Lung (tissue), 17 donors: ENCODE measurements at places on chromosomes 7 and 10. TPM values are rescaled to one million over a fixed set of nuclear protein-coding genes. Genes with fewer than 3 reads are reported as not detected.

The UBTD1 gene
- 26.3 TPM for total RNA-seq

The RNF133 gene
- total RNA-seq: 9.1 TPM

The ACSM6 gene
- total RNA-seq: not detected

The PRLHR gene
- not detected for total RNA-seq

The BLNK gene
- total RNA-seq: 7.8 TPM

The CUEDC2 gene
- 46.0 TPM for total RNA-seq

The CALHM1 gene
- total RNA-seq: not detected

The TSPAN12 gene
- total RNA-seq: 21.1 TPM

The H2BK1 gene
- total RNA-seq: 0.52 TPM

The BAIAP2L1 gene
- 24.7 TPM for total RNA-seq

The HOXA6 gene
- 4.7 TPM for total RNA-seq

- DNase-seq: no peak
- H3K4me1 ChIP-seq: no peaks in the 10 kb centered on the region
- H3K27me3 ChIP-seq: no peaks in the 10 kb centered on the region
- H3K36me3 ChIP-seq: no peaks in the 10 kb centered on the region
- H3K4me3 ChIP-seq: no peak overlapping the region
These were observed 283.1 kb upstream of the NRP1 start for GRCh38 chr10:33617381-33618080.

- peaks cover 28% of the 10 kb centered on the region for H3K36me3 ChIP-seq
- no peak for DNase-seq
- no peak overlapping the region for H3K27ac ChIP-seq
- no peak overlapping the region for H3K4me3 ChIP-seq
These were observed 10.7 kb downstream of the IKZF5 start for GRCh38 chr10:122997864-122998263.

- peaks cover 17% of the 10 kb centered on the region for H3K36me3 ChIP-seq
- H3K4me3 ChIP-seq: no peak overlapping the region
- no peak for DNase-seq
- no peak overlapping the region for H3K27ac ChIP-seq
- no peaks in the 10 kb centered on the region for H3K27me3 ChIP-seq
- H3K4me1 ChIP-seq: no peaks in the 10 kb centered on the region
These were observed 99.9 kb downstream of the NSUN6 start for GRCh38 chr10:18551473-18551872.

GRCh38 chr7:91299952-91300775 is 35.9 kb downstream of the FZD1 start:
- no peaks in the 10 kb centered on the region for H3K4me1 ChIP-seq
- H3K36me3 ChIP-seq: no peaks in the 10 kb centered on the region
- H3K27me3 ChIP-seq: no peaks in the 10 kb centered on the region
- no peak overlapping the region for H3K27ac ChIP-seq
- no peak for DNase-seq
- H3K4me3 ChIP-seq: no peak overlapping the region

GRCh38 chr10:126650161-126650560 is 20.3 kb downstream of the C10orf90 start:
- no peaks in the 10 kb centered on the region for H3K4me1 ChIP-seq
- no peaks in the 10 kb centered on the region for H3K36me3 ChIP-seq
- H3K4me3 ChIP-seq: no peak overlapping the region
- H3K27ac ChIP-seq: no peak overlapping the region
- H3K27me3 ChIP-seq: no peaks in the 10 kb centered on the region

DNA sequence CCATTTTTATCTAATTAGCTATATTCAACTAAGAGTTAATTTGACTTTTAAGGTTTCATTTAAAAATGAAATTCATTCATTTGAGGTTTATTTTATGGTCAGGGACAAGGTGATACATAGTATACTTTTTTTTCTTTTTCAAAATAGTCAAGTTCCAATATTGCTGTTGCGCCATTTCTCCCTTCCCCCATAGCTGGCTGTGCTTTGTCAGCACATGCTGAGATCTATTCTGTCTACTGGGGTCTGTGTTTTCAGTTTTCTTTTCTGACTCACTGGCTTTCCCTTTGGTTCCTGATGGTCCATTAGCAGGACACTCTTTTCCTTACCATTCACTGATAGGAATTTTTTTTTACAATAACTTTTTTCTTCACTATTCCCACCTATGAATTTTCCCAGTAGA is 336.4 kb upstream of the TMEM229A start:
- H3K27me3 ChIP-seq: no peaks in the 10 kb centered on the region
- H3K36me3 ChIP-seq: no peaks in the 10 kb centered on the region
- H3K4me3 ChIP-seq: no peak overlapping the region
- DNase-seq: peak; percentile 26

DNA sequence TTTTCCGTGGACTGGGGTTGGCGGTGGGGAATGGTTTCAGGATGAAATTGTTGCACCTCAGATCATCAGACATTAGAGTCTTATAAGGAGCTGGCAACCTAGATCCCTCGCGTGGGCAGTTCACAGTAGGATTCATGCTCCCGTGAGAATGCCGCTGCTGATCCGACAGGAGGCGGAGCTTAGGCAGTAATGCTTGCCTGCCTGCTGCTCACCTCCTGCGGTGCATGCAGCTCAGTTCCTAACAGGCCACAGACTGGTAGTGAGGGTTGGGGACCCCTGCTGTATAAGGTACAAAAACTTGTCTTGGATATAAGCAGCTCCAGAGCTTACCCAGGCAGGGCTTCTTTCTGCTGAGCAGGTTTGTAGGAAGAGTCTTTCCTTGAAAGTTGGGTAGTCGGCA is 53.9 kb downstream of the SHH start:
- no peak overlapping the region for H3K4me3 ChIP-seq
- no peak overlapping the region for H3K27ac ChIP-seq
- H3K4me1 ChIP-seq: no peaks in the 10 kb centered on the region
- H3K27me3 ChIP-seq: no peaks in the 10 kb centered on the region
- no peak for DNase-seq

DNA sequence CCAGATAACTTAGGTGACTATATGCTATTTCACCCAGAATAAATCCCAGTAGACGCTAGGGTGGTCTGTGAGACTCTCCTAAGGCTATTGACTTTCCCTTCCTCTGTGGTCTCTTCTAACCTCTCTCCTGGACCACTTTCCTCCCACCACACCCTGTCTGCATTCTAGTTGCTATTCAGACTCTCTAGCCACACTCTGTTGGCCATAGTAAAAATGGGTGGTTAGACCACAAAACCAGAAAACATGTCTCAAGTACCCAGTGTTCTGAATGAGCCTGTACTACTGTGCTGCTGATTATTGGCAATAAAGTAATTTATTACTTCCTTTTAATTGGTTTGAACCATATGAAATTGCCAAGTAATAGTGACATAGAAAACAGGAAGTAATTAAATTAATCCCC is 240.8 kb downstream of the KIF20B start:
- no peaks in the 10 kb centered on the region for H3K36me3 ChIP-seq
- no peak overlapping the region for H3K4me3 ChIP-seq
- no peak overlapping the region for H3K27ac ChIP-seq
- no peaks in the 10 kb centered on the region for H3K4me1 ChIP-seq
- DNase-seq: no peak
- no peaks in the 10 kb centered on the region for H3K27me3 ChIP-seq

DNA sequence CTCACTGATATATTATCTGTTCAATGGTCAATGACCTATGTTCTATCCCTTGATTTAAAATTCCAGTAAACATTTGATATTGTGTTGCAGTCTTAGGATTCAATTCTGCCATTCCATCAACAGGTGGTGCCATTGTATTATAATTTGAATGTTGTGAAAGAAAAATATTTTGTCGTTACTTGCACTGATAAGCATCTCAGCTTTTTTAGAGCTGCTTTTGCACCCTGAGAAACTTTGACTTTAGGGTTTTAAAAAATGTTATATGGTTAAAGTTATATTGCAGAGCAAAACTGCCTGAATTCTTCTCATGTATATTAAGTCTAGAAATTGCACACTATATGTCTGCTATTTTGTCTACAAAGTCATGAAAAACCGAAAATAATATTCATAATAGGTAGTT is 18.8 kb upstream of the MINDY3 start:
- H3K27me3 ChIP-seq: no peaks in the 10 kb centered on the region
- no peak overlapping the region for H3K27ac ChIP-seq
- H3K4me3 ChIP-seq: no peak overlapping the region

GRCh38 chr7:151754142-151754590 is 122.7 kb downstream of the PRKAG2 start:
- no peaks in the 10 kb centered on the region for H3K36me3 ChIP-seq
- peak overlapping the region; percentile 24 for H3K27ac ChIP-seq
- H3K27me3 ChIP-seq: no peaks in the 10 kb centered on the region

DNA sequence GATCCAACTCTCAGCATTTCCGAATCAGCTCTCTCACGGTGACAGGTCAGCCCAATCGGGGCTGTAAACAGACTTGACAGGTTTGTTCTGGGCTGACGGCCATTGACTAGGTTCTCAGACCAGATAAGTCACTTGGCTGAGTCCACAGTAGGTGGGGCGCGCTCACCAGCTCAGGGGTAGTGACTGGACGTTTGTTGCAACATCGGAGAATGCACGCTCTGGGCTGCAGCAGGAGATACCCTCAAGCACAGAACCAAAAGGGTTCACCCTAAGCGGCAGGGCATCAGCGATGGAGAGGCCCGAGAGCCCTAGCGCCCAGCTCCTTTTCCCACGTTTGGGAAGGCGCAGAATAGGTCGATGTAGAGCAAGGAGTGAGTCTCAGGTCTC is 1.8 kb downstream of the KLLN start:
- peak overlapping the region; percentile 71 for H3K4me3 ChIP-seq
- H3K4me1 ChIP-seq: peaks cover 3% of the 10 kb centered on the region
- no peaks in the 10 kb centered on the region for H3K36me3 ChIP-seq
- H3K27me3 ChIP-seq: no peaks in the 10 kb centered on the region
- peak; percentile 66 for DNase-seq

DNA sequence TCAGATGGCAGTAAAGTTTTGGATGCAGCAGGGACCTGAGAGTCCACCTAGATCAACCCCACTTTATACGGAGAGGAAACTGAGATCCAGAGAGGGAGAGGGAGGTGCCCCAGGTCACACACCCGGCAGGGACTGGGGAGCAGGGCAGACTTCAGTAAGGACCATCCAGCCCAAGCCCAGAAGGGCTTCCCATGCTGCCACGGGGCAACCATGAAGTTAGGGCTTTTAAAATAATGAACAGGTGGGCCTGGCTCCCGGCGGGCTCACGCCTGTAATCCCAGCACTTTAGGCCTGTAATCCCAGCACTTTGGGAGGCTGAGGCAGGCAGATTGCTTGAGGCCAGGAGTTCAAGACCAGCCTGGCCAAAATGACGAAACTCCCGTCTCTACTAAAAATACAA is 98.5 kb downstream of the HIP1 start:
- no peaks in the 10 kb centered on the region for H3K4me1 ChIP-seq
- H3K27ac ChIP-seq: no peak overlapping the region
- no peak for DNase-seq
- H3K4me3 ChIP-seq: no peak overlapping the region
- H3K27me3 ChIP-seq: no peaks in the 10 kb centered on the region
- no peaks in the 10 kb centered on the region for H3K36me3 ChIP-seq

- H3K4me1 ChIP-seq: peaks cover 7% of the 10 kb centered on the region
- H3K27me3 ChIP-seq: no peaks in the 10 kb centered on the region
- H3K4me3 ChIP-seq: no peak overlapping the region
- no peak for DNase-seq
- no peak overlapping the region for H3K27ac ChIP-seq
These were observed 566.8 kb downstream of the SH2D4B start for GRCh38 chr10:81104494-81104893.

GRCh38 chr10:124340033-124340760 is 78.5 kb downstream of the OAT start:
- peak; percentile 81 for DNase-seq
- H3K27ac ChIP-seq: peak overlapping the region; percentile 42
- no peak overlapping the region for H3K4me3 ChIP-seq
- H3K36me3 ChIP-seq: no peaks in the 10 kb centered on the region
- no peaks in the 10 kb centered on the region for H3K4me1 ChIP-seq

GRCh38 chr7:68235937-68236336 is 1239.3 kb downstream of the TYW1 start:
- no peak overlapping the region for H3K4me3 ChIP-seq
- H3K4me1 ChIP-seq: no peaks in the 10 kb centered on the region
- DNase-seq: no peak
- H3K27me3 ChIP-seq: no peaks in the 10 kb centered on the region

GRCh38 chr7:150947241-150947745 is 30.8 kb downstream of the KCNH2 start:
- H3K27ac ChIP-seq: no peak overlapping the region
- H3K27me3 ChIP-seq: no peaks in the 10 kb centered on the region
- H3K4me3 ChIP-seq: no peak overlapping the region
- H3K36me3 ChIP-seq: no peaks in the 10 kb centered on the region

GRCh38 chr7:12712236-12712635 is 24.8 kb downstream of the ARL4A start:
- no peak overlapping the region for H3K4me3 ChIP-seq
- no peak overlapping the region for H3K27ac ChIP-seq
- H3K4me1 ChIP-seq: peaks cover 5% of the 10 kb centered on the region
- no peaks in the 10 kb centered on the region for H3K36me3 ChIP-seq
- H3K27me3 ChIP-seq: no peaks in the 10 kb centered on the region

- H3K27ac ChIP-seq: peak overlapping the region; percentile 36
- H3K27me3 ChIP-seq: no peaks in the 10 kb centered on the region
- no peak overlapping the region for H3K4me3 ChIP-seq
- peaks cover 27% of the 10 kb centered on the region for H3K4me1 ChIP-seq
- DNase-seq: peak; percentile 65
These were observed 15.0 kb downstream of the PDLIM1 start for GRCh38 chr10:95275726-95276366.

DNA sequence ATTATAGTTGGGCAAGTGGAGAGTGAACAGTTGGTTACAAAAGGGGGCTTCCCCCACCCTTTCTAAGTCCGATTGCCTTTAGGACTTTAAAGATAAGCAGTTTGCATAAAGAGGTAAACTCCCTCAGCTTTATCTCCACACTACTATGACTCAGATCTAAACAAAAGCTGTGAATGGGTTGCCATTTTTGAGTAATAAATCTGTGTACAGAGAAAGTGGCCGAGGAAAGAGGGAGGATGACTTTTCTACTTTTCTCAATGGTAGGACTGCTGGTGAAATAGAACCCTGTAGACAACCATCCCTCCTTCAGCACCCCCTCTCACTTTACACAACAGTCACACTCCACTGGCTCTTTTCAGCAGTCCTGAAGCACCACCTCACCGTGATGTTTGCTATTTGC is 71.2 kb downstream of the DNMBP start:
- H3K4me1 ChIP-seq: peaks cover 3% of the 10 kb centered on the region
- H3K36me3 ChIP-seq: no peaks in the 10 kb centered on the region
- no peak overlapping the region for H3K4me3 ChIP-seq
- no peak overlapping the region for H3K27ac ChIP-seq
- DNase-seq: no peak
- no peaks in the 10 kb centered on the region for H3K27me3 ChIP-seq

- peak overlapping the region; percentile 93 for H3K27ac ChIP-seq
- no peaks in the 10 kb centered on the region for H3K27me3 ChIP-seq
- peaks cover 11% of the 10 kb centered on the region for H3K4me1 ChIP-seq
- no peak for DNase-seq
These were observed 20.9 kb upstream of the KLF6 start for GRCh38 chr10:3805791-3806461.
